ENCODE measurements at places on chromosomes 11 and 22.

- DNase-seq = no peak
These were observed 638 bp downstream of the SAAL1 start for GRCh38 chr11:18105086-18105801.

- DNase-seq = no peak
These were observed 1084.9 kb downstream of the BRD1 start for GRCh38 chr22:48742556-48743343.

- DNase-seq = no peak
These were observed 76.4 kb downstream of the GGTLC2 start for GRCh38 chr22:22720724-22721261.

DNA sequence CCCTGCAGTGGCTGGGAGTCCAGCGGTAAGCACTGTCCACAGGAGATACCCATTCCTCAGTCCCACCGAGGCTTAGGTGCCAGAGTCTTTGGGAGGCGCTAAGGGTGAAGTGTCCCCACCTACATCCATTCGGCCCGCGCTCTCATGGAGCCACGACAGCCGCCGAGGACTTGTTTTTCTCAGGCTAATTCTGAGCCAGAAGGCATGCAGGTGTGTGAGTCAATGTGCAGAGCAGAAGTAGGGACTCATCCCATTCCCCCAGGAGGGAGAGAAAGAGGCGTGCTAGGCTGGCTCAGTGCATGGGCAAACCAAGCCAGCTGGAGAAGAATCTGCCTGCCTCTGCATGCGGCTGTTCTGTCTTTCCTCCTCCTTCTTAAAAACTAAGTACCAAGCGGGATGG is 46.6 kb downstream of the KCNC1 start:
- DNase-seq = no peak

DNA sequence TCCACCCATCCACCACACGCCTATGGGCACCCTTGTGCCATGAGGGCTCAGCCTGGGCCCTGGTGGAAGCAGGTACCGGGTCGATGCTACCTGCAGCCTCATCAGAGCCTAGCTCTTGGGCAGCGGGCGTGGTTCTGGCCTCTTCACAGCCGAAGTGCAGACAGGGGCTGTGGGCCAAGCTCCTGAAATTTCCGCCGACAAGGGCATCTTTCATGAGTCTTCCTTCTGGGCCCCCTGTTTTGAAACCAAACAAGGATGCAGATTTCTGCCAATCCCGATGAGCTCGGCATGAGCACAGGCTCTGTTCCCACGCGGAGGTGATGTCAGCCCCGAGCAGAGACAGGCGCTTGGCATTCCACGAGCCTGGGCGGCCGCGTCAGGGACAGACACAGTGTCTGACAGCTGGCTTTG is 22.6 kb upstream of the MGAT3 start:
- no peak for DNase-seq

- DNase-seq = no peak
These were observed 6.0 kb upstream of the MAPK11 start for GRCh38 chr22:50276143-50276542.

GRCh38 chr22:50015451-50016307 is 3.1 kb upstream of the IL17REL start:
- no peak for DNase-seq

GRCh38 chr11:104588970-104589369 is 309.3 kb downstream of the CASP12 start:
- DNase-seq = no peak

- no peak for DNase-seq
These were observed 7.1 kb downstream of the PRPF19 start for GRCh38 chr11:60899046-60899936.

GRCh38 chr22:20533879-20534265 is 26.5 kb downstream of the MED15 start:
- DNase-seq = no peak

DNA sequence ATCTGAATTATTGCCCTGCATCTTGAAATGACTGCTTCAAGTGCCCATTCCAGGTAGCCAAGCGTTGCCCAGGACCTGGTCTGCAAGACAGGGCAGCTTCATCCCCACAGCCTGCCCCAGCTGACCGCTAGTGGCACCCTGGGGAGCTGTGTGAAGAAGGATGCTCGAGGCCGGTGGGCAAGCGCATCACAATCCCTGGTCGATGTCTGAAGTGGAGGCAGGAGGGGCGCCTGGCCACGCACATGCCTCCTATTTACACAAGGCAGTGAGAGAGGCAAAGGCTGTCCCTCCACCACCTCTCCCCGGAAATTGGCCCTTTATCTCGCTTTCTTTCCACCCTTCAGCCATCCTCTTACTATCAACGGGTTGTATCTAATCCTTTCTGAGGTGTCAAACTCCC is 28.1 kb upstream of the PHF21A start:
- DNase-seq = no peak

GRCh38 chr11:8841899-8842298 is 69.1 kb upstream of the AKIP1 start:
- no peak for DNase-seq

DNA sequence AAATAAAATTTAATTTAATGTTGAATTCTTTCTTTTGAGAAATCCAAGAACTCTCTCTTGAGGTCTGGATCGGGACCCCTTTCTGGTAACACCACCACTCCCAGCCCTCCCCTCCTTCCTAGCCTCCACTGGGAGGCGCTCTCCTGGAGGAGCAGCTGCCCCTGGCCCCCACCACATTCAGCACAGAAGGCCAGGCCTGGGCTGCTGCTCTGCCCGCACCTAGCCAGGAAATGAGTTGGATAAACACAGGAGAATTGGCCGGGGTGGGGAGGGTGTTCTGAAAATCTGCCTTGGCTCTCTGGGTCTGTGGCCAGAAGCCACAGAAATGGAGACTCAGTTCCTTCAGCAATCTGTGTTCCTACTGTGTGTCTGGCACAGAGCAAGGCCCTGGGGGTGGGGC is 31.2 kb downstream of the C22orf42 start:
- DNase-seq = no peak

DNA sequence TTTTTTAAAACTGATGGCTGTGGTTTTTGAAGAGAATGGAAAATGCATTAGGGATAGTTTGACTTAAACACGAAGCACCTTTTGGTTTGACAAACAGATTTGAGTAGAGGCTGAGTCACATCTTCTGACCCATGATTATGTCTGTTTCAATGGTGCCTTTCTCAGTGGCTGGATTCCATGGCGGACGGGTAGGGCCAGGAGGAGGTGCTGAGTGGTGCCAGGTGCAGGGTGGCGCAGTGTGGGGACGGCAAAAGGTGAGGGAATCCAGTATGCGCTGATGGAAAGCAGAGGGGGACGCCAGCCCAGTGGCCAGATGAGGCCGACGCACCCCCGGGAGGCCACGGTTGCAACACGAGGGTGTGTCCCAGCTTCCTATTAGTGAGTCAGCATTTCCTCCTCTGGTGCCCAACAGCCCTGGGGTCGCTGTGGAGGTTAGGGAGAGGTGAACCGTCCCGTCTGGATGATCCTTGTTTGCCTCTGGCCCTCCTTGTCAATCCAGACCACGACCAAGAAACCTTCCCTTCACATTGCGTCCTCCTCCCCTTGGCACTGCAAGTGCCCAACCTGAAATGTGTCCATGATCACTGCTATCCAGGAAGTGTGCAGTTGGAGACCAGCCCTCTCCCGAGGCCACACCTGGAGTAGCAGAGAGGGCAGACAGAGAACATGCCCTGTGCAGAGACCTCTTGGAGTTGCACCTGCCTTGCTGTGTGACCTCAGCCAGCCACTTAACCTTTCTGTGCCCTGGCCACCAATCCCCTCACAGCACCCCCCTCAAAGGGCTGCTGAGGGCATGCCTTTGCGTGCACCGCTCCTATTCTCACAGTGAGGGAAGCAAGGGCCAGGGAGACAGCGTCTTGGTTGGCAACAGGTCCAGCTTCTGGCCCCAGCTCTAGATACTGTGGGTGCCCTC is 32.5 kb upstream of the ATXN10 start:
- no peak for DNase-seq

DNA sequence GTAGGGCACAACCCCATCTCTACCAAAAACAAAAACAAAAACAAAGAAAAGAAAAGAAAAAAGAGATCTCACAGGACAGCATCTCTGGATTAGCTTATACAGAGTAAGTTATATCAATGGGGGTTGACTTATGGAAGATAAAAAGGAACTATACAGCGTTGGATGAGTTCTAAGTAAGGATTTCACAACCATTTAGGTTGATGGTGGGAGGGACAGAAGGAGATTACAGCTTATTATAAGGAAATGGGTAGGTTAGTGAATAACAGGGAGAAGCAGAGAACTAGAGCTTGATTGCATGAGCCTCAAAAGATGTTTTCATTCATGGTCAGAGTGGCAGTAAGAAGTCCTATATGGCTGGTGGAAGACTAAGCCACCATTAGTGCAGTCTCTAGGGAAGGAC is 60.3 kb downstream of the CECR2 start:
- DNase-seq = no peak

DNA sequence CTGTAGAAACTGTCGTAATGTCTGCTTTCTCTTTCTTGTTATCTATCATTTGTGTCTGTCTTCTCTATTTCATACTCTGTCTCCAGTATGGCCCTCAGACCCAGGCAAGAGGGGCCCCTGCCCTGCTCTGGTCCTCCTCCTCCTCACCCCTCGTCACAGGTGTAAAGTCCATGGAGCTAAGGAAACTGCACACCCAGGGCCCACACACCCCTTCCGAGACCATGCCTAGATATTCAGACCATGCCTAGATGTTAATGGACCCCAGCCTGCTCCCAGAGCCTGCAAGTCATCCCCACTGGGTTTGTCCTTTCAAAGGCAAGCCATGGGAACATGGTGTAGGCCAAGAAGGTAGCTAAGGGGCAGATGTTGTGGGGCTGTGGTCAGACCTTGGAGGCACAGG is 24.1 kb upstream of the ANO1 start:
- DNase-seq = no peak
